ENCODE measurements at places on chromosomes 4 and X.

GRCh38 chr4:57270346-57270745 lies 160.2 kb upstream of the IGFBP7 start:
- DNase-seq, result no peak

DNA sequence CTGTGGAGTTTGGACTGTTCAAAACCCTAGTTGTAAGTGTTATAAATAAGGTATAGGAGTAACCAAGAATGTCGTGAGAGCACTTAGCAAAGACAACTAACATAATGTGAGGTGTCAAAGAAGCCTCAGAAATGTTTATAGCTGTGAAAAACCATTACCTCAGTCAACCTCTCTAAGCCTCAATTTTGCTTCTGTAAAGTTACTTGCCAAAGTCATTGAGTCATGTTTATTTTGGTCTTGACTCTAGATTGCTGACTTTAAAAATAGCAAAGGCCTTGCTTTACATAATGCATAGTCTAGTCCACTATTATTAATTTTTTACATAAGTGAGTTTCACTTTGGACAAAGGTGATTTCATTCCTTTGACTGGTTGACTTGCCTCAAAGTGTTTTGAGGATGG lies 257.6 kb upstream of the CXXC4 start:
- no peak for DNase-seq

DNA sequence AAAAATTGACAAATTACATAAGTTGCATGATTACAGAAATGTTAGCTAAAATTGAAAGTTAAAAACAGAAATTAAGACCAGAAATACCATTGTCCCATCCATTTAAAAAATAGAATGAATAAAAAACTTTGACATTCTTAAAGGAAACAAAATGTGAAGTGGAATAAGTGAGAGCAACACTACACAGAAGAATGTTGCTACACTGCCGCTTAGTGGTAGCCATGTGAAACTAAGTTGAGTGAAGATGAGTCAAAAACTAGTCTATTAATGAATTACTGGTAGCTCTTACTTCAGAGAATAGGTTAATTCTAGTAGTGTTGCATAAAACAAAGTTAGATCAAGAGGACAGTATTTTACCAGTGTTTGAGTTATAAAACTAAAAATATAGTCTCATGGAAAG lies 571.0 kb upstream of the KLHL4 start:
- peak; percentile 4 for DNase-seq

DNA sequence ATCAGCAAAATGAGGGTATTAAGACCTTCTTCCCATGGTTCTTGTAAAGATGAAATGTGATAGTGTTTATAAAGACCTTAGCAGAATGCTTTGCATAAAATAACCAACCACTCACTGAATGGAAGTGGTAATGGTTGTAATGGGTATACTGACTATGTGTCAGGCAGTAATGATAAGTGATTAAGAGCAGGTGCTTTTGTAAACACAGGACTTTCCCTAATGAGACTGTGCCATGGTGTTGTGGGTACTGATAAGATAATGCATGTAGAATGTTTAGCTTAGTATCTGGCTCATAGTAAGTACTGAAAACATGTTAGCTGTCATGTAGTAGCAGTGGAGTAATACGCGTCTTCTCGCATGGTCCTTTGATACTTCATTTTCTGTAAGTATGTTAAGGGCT lies 6.9 kb downstream of the LSM6 start:
- DNase-seq, result no peak

DNA sequence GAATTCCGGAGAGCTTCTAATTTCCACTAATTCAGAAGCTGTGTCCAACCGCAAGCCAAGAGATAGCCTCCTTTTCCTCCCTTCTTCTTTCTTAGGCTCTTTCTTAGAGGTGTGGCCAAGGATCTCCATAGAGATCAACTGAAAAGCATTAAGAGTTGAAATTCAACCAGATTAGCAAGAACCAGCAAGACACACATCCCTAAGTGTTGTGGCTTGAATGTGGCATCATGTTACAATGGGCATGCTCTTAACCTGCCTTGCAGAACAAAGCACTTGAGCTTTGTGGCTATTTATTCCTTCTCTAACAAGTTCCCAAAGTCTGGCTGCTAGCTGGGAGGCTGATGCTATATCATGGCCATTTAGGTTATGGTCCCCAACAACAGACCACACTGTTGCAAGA lies 10.4 kb downstream of the ANOS1 start:
- DNase-seq, result no peak

DNA sequence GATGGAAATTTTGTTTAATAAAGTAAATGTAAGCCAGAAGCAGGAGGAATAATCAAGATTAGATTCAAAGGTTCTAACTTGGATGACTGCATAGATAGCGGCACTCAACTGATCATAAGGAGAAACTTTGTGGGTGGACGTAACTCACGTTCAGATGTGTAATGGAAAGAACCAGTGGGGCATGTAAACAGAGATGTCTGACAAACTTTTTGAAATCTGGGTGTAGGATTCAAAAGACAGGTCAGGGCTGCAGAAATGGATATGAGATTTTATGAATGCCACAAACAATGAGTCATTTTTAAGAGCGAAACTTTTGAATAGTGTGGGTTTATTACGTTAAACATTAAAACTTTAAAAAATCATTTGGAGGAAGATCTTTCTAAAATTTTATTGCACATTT lies 375.6 kb downstream of the GBA3 start:
- no peak for DNase-seq

DNA sequence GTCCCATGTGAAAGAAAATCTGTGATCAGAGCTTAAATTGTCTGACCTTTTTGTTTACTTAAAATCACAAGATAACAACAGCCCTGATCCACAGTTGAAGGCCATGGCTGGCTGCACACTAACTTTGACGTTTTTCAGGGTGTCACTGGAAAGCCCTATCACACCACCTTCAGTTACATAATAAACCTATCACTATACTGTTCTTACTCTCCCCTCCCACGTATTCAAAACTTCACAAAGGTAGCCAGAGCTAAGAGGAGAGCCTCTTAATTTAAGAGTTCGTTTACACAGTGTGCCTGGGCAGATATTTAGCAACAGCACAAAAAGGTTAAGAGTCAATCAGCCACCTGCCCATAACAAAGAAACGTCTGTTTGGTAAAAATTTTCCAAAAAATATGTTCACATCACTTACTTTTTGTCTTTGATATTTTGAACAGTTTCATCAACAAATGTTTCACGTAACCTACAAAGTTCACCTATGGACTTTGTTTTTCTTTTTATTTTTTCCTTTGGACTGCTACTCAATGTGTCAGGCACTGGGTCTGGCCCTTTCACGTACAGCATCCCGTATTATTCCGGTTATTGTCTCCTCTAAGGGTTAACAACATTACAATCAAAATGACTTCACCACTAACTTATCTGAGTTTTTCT lies 25.0 kb downstream of the RFC1 start:
- no peak for DNase-seq

DNA sequence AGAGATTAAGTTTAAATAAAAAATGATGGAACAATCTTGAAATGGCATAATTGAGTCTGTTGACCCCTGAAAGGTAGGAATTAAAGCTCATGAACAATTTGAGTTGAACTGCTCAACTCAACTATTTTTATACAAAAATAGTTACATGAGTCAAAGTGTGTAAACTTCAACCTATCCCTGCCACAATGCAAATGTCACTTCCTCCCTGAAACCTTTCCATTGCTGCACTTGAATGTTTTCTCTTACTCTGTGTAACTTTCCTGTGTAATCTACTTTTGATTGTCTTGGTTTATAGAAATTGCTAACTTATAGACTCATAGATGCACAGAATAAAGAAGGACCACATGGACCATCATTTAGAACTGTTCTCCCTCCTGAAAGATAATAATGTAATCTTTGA lies 218.5 kb downstream of the GBA3 start:
- DNase-seq, result no peak

Measured in G401 (cell line).